Central memory CD4-positive, alpha-beta T cell (primary cell): ENCODE measurements at places on chromosomes 2 and 18.

DNA sequence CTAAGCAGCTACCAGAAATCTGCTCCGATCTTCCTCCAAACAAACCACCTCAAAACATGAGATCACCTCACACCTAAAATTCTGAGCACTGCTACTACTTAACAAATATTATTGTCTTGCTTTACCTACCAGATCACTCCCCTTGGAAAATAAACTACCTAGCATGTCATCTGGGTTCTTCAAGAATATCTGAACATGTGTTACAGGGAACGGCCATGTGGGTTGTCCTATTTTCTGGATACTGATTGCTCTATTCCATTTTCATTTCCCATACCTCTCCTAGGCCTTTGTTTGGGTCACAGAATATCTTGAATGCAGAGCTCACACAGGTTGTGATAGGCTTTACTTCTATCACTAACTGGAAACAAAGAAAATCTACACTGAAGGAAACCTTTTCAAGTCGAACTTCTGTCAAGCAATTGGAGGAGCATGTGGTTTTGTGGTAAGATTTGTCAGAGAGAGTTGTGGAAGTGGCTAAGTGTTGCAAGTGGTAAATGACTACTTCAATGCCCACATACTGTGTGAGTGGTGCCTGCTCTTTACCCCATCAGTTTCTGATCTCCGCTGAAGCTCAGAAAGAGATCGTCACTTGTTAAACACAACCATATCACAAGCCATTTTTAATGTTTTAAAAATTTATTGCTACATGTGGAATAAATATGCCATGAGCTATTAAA lies 739.1 kb upstream of the ZEB2 start:
- DNase-seq = no peak

- DNase-seq = no peak
These were observed 3.3 kb downstream of the TWSG1 start for GRCh38 chr18:9337873-9338272.

- DNase-seq = no peak
These were observed 125.3 kb upstream of the ZEB2 start for GRCh38 chr2:144645083-144645778.

DNA sequence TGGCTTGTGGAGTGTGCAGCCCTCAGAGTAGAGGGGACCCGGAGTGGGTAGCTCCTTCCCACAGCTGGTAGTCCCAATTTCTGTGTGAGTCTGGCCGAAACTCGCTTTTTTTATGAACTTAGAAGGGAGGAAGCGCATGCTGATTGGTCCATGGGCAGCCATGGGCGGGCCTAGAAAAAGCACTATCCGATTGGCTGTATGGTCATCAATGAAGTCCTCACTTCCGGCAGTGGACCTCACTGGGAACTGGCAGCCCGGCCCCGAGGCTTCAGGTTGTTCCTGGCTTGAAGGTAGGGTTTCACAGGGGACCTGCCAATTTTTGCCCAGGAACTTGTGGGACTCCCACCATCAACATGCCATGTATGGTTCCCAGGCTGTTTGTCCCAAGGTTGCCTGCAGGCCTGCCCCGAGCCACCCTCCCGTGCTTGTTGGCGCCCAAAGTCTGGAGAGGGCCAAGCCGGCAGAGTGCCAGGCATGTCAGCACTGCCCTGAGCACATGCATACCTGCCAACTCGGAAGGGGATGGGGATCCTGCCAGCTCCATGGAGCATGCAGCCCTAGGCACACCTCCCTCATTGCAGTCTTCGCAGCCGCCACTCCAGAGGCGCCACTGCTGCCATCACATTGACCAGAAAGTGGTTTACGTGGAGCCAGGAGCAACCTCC lies 98.5 kb downstream of the ATP9B start:
- DNase-seq = no peak

GRCh38 chr2:235463893-235464292 lies 29.9 kb upstream of the AGAP1 start:
- no peak for DNase-seq

GRCh38 chr2:213995400-213996105 lies 415.3 kb upstream of the VWC2L start:
- no peak for DNase-seq

GRCh38 chr18:2641638-2642037 lies 13.9 kb upstream of the SMCHD1 start:
- DNase-seq = peak; percentile 52
